Caco-2 (cell line): ENCODE measurements at places on chromosomes 3 and 15.

GRCh38 chr3:29338377-29338776 is 57.5 kb downstream of the RBMS3 start:
- no peak for DNase-seq

- DNase-seq, result no peak
Measured at GRCh38 chr15:98712845-98713584, 64.7 kb downstream of the IGF1R start.

GRCh38 chr3:48112813-48113212 is 75.4 kb downstream of the CDC25A start:
- no peak for DNase-seq

DNA sequence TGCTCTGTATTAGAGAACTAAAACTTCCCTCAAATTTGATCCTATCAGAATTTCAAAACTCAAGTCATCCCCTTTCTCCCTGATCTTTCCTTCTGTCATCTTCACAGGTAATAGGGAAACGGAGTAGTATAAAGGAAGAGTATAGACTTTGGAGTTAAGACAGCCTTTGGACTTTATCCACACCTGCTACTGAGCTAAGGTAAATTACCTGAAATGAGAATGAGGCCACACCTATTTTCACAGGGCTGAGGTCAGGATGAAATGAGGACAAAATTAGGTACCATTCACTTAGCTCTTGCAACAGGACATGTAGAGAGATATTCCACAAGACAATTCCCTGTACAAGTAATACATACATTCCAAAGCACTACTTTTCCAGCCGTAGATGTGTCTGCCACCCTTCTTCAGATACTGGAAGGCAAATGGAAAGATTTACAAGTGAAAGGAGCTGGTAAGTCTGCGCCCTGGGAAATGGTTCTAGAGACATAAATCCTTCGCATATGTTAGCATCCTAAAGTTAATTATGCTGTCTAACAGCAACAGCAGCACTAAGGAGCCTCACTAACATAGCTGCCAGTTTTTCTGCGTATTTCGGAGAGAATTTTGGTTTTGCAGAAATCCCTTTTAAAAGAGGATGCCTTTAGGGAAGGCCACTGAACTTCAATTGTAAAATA is 461.8 kb downstream of the SHQ1 start:
- no peak for DNase-seq

DNA sequence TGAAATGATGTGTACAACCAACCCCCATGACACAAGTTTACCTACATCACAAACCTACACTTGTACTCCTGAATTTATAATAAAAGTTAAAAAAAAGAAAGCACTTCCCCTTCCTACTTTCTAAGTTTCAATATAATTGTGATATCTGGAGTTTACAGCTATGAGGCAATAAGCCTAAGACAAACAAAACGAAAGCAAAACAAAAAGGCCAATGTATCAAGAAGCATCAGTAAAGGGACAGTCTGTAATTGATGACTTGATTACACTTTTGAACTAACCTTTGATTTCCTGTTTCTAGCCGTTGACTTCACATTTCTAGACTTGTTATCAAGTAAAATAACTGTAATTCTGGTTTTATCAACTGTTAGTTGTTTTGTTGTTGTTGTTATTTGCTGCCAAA is 187.5 kb upstream of the CNTN3 start:
- no peak for DNase-seq

GRCh38 chr3:134885877-134886621 is 91.0 kb downstream of the EPHB1 start:
- no peak for DNase-seq

DNA sequence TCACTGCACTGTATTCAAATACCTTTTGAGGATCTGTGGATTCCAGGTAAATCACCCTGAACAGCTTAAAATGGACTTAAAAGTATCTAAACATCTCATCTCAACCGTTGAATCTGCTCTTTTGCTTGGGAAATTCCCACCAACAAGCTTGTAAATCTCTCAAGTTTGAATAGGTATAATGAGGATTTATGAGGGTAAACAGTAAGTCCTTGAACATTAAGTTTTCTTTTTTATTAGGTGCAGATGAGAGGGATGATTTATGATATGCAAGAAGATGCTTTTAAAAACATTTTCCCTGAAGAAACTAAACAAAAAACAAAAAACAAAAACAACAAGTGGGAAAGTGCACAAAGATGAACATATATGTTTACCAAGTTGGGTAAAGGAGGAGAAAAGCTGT is 290.6 kb downstream of the ROBO1 start:
- no peak for DNase-seq

- DNase-seq, result no peak
Measured at GRCh38 chr3:192843723-192844485, 73.8 kb downstream of the MB21D2 start.

- DNase-seq, result no peak
Measured at GRCh38 chr15:45129651-45130129, at the start of the genes DUOX1 and DUOXA1. TSS of gene DUOX1 (plus strand) at chr15:45129994. CDS start at chr15:45131967, 1,973 bp downstream. TSS of gene DUOXA1 (minus strand) at chr15:45129879. CDS start at chr15:45123014, 6,865 bp downstream.

GRCh38 chr3:43915546-43915945 is 224.8 kb downstream of the ABHD5 start:
- no peak for DNase-seq

- DNase-seq, result no peak
Measured at GRCh38 chr3:64825404-64826120, 137.8 kb upstream of the ADAMTS9 start.

DNA sequence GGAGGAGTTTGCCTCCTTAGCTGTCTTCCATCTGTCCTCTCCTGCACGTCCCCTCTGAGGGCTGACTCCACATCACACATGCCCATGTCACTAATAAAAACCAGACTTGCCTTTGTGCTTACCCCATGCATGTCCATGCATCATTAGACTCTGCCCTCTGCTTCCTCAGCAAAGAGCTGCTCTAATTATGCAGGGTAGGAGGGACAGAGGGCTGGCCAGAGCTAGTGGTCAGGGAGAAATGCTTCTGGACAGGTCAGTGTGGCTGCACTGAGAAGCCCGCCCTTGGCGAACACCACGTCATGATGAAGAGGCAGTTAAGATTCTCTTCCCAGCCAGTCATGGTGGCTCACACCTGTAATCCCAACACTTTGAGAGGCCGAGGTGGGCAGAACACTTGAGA is 8.9 kb downstream of the CA12 start:
- no peak for DNase-seq

GRCh38 chr15:95558131-95558530 is 772.4 kb upstream of the NR2F2 start:
- DNase-seq, result no peak

- DNase-seq, result no peak
Measured at GRCh38 chr3:109728861-109729494, 391.6 kb upstream of the DPPA4 start.

GRCh38 chr3:23650371-23651140 is 155.2 kb upstream of the UBE2E1 start:
- DNase-seq, result no peak

GRCh38 chr3:33096093-33096868 is 665 bp downstream of the GLB1 start:
- peak; percentile 45 for DNase-seq

- no peak for DNase-seq
Measured at GRCh38 chr3:30084316-30084715, 522.1 kb upstream of the TGFBR2 start.

DNA sequence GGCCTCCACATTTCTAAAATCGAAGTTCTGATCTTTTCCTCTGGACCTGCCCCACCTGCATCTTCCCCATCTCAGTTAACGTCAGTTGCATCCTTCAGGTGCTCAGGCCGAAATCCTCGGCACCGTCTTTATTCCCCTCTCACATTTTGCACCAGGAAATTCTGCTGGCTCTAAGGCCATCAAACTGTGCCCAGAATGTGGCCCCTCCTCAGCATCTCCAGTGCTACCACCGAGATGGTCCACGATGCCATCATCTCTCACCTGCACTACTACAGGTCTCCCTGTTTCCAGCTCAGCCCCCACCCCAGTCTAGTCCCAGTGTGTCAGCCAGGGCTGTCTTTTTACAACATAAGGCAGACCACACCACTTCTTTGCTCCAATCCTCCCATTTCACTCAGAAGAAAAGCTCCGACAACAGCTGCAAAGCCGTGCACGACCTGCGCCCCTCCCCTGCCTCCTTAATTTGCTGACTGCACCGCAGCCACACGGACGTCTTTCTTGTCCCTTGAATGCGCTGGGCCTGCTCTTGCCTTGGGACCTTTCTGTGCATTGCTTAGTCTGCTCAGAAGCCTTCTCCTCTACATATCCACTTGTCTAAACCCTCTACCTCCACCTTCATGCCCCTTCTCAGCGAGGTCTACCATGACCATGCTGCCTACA is 14.4 kb downstream of the MUC20 start:
- DNase-seq, result no peak

- DNase-seq, result no peak
Measured at GRCh38 chr3:113625834-113626233, 70.6 kb downstream of the USF3 start.

- no peak for DNase-seq
Measured at GRCh38 chr3:56885879-56886278, 84.1 kb upstream of the ARHGEF3 start.

- no peak for DNase-seq
Measured at GRCh38 chr3:133293397-133294110, 106.3 kb upstream of the BFSP2 start.

DNA sequence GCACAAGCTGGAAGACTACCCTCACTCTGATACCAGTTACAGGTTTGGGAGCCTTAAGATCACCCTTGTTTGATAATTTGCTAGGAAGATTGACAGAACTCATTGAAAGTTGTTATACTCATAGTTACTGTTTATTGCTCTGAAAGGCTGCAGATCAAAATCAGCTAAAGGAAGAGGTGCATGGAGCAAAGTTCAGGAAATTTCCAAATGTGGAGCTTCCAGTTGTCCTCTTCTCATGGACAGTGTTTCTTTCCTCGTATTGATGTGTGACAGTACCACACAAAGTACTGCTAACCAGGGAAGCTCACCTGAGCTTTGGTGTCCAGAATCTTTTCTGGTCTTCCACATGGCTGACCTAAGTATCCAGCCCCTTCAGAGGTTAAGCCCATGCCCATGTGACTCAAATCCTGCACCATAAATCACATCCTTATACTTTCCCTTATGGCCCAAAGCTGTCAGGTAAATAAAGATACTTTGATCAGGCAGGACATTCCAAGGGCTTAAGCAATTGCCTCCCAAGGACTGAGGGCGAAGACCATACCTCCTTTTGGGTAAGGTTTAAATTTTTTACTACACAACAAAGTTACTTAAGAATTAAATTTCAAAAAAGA is 93.1 kb upstream of the ZBED2 start:
- DNase-seq, result peak; percentile 55

DNA sequence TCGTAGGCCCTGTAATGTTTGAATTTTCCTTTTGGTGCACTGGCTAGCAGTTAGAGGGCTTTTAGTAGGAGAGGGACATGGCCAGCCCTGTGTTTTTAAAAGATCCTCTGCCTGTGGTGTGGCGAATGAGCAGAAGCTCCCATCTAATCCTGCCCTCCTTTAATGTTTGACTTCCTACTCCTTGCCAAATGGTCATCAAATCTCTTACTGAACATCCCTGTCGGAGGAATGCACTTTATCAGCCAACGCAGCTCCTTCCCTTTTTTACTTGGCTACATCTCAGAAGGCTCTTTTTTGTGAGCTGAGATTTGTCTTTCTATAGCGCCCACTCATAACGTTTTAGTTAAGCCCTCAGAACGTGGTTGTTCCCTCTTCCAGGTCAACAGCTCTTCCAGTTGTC is 44.8 kb downstream of the MAP2K5 start:
- no peak for DNase-seq

DNA sequence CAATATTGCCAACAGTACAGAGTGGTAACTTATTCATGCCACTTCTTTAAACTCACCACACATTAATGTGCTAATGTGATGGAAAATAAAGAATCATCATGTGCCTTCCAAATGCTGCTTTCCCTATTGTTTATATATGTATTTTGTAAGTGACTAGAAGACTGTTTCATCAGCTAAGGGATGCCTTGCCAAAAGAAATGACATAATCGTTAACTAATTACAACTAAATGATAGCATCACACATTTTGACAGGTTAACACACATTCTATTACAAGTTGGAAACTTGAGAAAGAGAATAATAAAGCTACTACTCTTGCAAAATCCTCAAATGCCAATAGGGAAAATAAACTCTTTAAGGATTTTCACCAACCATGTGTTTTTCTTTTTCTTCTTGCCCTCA is 329.9 kb upstream of the AGTR1 start:
- DNase-seq, result no peak

DNA sequence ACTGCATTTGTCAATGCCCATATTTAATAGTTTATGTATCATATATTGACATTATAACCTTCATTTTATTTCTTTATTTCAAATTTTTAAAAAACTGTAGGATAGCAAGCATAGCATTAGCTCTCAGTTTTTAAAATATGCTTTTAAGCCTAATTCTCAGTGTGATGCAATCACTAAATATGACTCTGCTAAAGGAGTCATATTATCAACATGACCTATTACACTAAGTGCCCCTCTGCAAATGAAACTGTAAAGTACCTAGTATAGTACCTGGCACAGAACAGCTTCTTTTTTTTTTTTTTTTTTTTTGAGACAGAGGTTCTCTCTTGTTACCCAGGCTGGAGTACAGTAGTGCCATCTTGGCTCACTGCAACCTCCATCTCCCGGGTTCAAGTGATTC is 179.4 kb upstream of the CGNL1 start:
- DNase-seq, result no peak
